EH (cell line): ENCODE measurements at places on chromosomes 11 and 22.

DNA sequence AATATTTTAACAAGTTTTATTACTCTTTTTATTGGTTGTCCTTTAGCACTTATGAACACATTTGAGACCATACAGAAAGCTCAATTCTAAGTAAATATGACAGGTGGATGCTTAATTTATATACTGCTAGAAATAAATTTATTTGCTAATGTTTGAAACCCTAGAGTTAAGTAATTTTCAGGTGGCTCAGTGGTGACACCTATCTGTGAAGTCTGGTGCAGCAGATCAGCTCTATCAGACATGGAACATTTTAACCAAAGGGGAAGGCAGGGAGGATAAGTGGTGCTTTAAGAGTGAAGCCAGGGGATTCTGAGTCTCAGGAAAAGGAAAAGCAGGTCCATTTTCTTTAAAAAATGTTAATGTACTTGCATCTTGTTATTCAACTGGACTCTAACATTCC, 175.8 kb downstream of the DSCAML1 start:
- DNase-seq = peak; percentile 18

- DNase-seq = no peak
Measured at GRCh38 chr11:83676056-83676601, 390.0 kb upstream of the CCDC90B start.

DNA sequence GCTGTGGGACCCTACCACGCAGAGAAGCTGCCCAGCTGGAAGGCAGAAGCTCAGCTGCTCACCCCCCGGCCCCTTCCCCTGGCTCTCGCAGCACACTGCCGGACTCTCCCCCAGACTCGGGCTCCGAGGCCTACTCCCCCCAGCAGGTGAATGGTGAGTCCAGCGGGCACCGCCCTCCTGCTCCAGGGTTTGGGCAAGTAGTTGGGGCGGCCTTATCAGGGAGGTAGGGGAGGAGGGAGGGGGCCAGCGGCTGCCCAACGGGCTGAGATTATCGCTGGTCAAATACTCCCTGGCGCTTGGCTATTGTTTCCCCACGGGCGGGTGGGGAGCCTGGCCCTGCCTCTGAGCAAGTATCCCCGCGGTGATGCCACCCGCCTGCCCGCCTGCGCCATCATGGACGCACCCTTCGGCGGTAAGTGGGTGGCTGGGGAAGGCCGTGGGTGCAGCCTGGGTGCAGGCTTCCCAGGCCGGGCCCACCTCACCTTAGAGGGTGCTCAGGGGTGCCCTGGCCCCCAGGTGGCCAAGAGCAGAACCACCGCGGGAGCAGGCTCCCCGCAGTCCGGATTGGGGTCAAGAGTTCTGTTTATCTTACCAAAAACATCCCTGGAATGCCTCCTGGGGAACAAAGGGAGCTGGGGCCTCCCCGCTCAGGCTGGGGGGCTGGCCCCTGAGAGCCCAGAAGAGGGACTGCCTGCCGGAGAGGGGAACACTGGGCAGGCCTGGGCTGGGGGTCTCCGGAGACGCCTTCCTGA, 16.9 kb downstream of the MYRF start:
- DNase-seq = peak; percentile 55

DNA sequence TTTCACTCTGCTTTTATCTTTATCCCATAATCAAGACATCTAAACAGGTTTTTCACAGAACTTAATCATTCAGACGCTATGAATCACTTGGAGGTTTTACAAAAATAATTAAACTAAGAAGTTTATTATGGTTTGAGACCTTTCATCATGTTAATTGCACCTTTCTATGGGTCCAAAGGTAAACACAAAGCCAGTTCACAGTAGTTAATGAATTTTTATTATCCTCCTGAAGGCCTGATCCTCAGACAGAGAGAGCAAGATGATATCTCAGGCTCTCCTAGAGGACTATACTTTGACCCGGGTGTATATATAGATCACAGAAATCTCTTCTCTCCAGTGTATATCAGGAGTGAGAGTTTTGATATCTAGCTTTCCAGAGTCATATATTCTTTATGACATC, 1044.3 kb upstream of the RAG2 start:
- no peak for DNase-seq

GRCh38 chr22:24187731-24188644, 6.7 kb downstream of the SUSD2 start:
- DNase-seq = no peak

DNA sequence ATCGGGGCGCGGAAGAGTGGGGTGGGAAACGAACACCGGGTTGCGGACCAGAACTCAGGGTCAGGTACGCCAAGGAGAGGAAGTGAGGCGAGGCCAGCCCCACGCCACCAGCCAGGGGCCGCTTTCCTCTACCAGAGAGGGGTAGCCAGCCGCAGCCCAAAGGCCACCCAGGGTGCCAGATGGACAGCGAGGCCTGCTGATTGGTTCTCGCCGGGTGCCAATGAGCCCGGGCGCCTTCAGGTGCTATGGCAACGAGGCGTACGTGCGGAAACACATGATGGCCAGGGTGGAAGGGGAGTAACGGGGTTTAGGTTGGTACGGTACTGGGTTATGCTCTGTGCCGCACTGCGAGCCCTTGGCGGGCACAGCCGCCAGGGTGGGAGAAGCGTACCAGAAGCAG, 128.9 kb downstream of the SERGEF start:
- no peak for DNase-seq

DNA sequence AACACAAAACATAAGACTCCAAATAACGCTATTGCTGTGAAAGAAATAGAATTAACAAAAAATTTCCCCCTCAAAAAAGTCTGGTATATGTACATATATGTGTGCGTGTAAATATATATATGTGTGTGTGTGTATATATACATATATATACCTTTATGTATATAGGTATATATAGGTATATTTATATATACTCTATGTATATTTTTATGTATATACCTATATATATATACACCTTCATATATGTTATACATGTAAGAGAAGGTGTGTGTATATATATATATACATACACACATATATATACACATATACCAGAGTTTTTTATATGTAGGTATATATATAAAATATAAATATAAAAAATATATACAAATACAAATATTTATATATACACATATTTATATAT, 199.2 kb downstream of the RAB38 start:
- DNase-seq = no peak

DNA sequence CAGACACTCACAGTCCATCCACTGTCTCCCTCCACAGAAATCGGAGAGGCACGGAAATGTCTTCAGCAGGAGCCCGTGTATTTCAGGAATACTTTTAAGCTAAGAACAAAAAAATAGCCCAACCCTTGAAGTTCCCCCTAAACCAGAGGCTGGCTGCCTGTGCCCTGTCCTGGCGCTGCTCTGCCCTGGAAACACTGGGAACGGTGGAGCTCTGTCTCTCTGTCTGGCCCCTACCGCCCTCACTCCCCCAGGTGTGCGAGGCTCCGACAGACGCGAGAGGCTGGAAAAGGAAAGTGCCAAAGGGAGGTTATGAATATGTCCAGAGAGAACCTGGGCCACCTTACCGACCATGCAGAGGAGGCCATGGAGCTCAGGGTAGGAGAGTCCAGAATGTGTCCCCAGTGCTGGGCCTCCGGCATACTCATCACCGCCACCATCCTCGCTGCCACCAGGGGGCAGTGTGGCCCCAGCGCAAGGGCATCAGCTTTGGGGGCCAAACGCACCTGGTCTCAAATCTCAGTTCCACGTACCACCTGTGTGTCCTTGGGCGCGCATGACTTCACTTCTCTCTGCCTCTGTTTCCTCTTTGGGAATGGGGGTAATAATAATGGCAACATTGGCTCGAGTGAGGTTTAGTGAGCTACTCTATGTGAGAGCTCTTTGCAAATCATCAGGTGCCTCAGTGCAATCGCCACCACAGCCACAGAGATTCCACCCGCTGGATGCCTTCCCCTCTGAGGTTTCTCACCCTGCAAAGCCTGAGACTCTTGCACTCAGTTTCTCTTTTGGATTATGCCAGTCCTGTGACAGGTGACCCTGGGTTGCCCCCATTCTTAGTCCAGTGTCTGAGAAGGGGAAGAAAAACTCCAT, 10.4 kb upstream of the SLCO2B1 start:
- DNase-seq = peak; percentile 41

- no peak for DNase-seq
Measured at GRCh38 chr11:11163669-11164333, 189.2 kb downstream of the CSNK2A3 start.

DNA sequence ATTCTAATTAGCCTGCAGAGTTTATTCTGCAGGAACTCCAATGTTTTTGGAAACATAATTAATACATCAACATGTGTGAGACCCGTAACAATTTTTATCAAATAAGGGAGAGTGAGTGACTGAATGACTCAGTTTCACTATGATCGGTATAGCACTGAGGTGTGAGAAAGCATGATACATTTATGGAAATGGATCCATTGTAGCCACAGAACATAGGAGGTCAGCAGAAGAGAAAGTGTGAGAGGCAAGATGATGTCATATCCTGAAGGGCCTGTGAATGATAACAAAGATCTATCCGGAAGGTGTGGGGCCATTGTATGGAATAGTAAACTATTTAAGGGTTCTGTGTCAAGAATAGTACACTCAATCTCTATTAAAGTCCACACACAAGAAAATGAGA, 1406.1 kb upstream of the TENM4 start:
- no peak for DNase-seq

GRCh38 chr22:22195265-22196017, 49.1 kb upstream of the VPREB1 start:
- peak; percentile 52 for DNase-seq

DNA sequence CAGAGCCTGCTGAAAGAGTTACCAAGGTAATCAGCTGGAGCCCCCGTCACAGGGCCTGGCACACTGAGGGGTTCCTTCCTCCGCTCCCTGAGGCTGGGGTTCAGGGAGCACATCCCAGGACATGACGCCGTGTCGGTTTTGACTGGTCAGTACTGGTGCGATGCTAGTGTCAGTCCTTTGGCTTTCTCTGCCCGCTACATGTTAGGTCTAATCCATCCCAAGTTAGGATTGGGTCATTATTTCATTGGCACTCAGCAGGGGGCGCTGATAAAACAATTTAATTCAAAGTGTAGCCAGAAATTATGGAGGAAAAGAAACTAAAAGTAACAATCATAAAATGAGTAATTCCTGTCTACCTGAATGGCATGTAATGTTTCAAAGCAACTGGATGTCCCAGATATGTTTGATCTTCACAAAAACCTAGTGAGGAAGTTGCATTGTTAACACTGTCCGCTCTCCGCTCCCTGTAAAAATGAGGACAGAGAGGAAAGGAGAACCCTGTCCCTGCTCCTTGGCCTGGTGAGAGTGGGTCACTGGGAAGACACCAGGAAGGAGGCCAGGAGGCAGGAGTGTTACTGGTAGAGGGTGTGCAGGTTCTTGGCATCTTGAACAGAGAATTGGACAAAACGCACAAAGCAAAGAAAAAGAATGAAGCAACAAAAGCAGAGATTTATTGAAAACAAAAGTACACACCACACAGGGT, 27.1 kb downstream of the TSKU start:
- peak; percentile 51 for DNase-seq

DNA sequence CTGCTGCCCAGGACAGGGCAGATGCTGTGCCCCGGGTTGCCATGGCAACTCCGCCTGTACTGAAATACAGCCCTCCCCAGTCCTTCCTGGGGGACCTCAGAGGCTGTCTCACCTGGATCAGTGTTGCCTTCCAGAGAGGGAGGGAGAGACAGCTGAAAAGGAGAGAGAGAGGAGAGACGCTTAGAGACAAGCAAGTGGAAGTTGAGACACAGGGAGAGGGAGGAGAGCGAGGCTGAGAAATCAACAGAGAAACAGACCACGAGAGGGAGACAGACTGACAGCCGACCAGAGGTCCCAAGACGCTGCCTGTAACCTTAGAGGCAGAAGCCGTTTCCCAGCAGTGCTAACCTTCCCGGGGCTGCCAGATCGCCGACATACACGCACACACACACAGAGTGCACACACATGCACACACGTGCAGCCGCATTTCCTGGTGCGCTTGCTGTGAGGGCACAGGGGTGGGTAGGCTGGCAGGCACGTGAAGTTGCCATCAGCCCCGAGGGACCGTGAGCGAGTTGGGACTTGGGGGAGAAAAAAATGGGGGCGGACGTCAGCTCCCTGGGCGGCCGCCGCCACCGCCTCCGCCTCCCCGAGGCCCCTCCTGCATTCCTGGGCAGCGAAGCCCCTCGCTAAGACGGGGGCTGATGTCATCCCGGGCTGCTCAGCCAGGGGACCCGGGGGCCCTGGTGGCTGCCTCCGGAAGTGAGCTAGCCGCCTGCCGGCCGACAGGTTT, 88.6 kb upstream of the CRYBB3 start:
- DNase-seq = peak; percentile 59

DNA sequence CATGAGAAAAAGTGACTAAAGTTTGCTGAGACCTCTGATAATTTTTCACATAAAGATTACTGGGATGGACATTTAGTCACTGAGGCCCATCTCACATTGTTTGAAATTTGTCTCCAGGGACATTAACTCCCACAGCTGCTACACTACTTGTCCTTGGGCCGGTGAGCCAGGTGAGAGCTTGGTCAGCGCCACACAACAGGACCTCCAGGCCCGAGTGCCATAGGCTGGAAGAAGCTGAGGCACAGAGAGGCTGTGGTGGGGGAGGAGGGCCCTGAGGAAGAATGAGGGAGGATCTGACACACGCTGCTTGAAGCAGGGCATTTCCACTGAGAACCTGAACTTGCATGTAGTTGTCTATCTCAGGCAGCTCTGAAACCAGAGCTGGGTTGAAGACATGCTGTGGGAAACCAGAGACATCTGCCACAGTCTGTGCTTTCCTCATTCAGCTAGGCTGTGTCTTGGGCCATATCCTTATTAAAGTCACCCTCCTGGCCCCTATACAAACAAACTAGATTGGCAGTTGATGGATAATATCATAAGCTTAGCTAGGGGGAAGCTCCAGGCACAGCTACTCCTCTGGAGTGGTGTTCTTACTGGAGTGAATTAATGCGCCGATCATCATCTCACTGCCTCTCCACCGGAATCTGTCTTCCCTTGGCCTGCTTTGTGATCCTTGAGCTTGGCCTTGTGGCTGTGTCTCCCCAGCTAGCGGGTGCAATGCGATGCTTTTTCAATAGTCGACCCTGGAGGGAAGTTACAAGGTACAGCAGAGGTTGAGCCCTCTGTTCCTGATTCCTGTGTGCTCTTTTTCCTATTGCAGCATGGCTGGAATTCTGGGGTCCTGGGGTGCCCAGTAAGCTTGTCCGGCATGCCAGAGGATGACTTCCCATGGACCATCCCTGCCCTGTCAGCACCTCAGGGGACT, 225.3 kb upstream of the B3GAT1 start:
- DNase-seq = no peak

- no peak for DNase-seq
Measured at GRCh38 chr22:19876314-19876940, 21.8 kb upstream of the GNB1L start.

DNA sequence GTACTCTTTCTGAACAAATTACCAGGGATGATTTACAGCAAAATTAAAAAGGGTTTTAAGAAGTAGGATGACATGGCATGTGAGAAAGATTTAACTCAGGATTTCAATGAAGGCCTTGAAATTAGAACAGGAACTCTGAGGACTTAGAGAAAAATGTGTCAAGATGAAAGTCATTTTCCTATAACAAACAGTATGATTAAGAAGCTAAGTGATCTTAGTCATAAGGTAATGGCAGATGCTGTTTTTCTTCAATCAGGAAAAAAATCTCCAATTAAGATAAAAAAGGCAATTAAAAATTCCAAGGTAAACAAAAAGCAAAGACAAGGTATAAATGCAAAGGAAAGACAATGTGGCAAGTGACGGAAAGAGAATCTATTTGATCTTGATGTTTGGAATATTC, 73.5 kb downstream of the GAB2 start:
- peak; percentile 6 for DNase-seq

GRCh38 chr11:94800414-94800813, 32.3 kb downstream of the AMOTL1 start:
- DNase-seq = peak; percentile 68
